ENCODE measurements at places on chromosomes 2 and 18.
A peak's percentile ranks its signal among the peaks of the same experiment; 100 is the strongest.

GRCh38 chr2:100237770-100238169 lies 84.5 kb downstream of the LONRF2 start:
- DNase-seq: no peak

GRCh38 chr18:7871560-7872456 lies 304.7 kb downstream of the PTPRM start:
- no peak for DNase-seq

GRCh38 chr2:3440477-3440876 lies 61.0 kb downstream of the TRAPPC12 start:
- no peak for DNase-seq

GRCh38 chr2:150427298-150427697 lies 60.2 kb downstream of the RND3 start:
- DNase-seq: no peak

GRCh38 chr2:240411261-240412160 lies 24.0 kb upstream of the GPC1 start:
- no peak for DNase-seq

- no peak for DNase-seq
These were observed 60.9 kb upstream of the SIX2 start for GRCh38 chr2:45070113-45070652.

- no peak for DNase-seq
These were observed 20.7 kb downstream of the ST8SIA5 start for GRCh38 chr18:46736135-46736534.

DNA sequence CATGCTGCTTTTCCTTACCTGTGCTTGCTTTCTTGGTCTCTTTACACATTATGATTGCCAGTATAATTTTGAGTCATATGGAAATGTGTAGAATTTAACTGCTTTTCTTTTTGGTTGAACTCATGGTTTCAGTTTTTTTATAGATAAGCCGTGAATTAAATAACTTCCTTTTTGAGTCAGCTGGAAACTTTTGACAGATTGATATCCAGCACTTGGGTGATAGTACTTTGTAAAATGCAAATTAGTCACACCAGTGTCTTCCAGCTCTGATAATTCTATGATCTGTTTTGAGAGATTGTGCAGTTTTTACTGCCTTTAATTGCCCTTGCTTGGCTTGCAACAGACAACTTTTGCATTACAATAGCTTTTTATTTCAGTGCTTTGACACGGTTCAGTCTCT lies 86.4 kb downstream of the NCOA1 start:
- DNase-seq: no peak

DNA sequence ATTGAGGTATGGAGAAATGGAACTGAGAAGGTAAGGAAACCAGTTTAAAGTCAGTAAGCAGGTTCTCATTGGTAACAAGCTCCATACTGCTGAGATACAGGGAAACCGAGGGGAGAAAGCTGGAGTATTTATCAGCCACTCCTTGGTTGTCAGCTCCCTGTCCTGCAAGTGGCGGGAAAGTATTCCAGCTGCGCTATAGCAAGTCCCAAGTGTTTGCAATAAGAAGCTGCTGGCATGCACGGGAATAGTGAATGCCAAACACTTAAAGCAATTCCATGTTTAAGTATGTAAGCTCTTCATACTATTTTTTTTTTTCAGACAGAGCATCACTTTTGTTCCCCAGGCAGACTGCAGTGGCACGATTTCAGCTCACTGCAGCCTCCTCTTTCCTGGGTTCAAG lies 1601.1 kb downstream of the SUCLG1 start:
- no peak for DNase-seq

DNA sequence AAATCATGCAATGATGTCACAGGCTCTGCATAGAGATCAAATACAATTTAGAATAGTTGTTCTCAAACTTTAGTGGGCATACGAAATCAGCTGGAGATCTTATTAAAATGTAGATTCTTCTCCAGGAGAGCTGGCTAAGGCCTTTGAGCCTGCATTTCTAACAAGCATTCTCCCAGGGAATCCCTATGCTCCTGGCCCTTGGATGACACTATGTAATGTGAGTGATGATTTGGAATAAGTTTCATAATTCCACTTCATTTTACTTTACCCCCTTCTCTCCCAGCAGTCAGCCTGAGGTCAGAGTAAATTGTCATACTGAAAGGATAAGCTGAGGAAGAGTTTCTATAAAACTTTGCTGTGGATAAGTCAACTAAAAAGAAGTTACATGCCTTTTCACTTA lies 189.1 kb downstream of the UBE2E3 start:
- DNase-seq: no peak

DNA sequence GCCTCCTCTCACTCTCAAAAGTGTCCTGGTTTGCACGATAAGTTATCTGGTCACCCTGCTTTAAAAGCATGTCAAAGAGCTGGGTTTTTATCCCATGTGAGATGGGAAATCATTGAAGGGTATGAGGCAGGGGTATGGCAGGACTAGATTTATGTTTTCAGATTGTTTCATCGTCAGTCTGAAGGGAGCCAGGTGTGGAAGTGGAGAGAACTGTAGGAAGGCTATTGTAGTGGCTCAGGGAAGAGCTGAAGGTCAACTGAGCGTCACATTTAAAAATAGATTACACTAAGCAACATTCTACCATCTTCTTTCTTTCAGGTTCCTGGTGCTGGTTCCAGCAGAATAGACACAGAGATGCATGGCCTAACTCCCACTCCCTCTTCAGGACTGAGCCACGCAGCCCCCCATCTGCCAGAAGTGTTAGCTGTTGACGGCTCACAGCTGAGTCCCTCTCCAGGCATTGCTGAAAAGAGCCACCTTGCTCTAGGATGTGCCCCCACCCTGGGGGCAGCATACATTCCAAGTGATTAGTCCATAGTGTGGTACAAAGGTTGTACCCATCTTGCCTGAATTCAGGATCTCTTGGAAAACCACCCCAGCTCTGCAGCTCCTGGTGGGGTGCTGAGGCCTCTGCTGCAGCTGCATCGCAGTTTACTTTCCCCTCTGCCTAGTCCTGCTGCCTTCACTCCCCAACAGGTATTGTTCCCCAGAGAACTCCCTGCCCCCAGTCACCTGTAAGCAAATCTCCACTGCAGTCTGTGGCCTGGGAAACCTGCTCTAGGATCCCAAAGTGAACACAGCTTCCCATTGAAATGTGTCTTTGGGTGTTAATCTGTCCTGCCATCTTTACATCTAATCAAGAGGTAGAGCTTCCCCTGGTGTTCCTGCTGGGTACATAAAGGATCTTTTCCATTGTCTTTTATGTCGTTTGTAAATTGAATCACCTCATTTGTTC lies 79.5 kb upstream of the KLF7 start:
- no peak for DNase-seq

DNA sequence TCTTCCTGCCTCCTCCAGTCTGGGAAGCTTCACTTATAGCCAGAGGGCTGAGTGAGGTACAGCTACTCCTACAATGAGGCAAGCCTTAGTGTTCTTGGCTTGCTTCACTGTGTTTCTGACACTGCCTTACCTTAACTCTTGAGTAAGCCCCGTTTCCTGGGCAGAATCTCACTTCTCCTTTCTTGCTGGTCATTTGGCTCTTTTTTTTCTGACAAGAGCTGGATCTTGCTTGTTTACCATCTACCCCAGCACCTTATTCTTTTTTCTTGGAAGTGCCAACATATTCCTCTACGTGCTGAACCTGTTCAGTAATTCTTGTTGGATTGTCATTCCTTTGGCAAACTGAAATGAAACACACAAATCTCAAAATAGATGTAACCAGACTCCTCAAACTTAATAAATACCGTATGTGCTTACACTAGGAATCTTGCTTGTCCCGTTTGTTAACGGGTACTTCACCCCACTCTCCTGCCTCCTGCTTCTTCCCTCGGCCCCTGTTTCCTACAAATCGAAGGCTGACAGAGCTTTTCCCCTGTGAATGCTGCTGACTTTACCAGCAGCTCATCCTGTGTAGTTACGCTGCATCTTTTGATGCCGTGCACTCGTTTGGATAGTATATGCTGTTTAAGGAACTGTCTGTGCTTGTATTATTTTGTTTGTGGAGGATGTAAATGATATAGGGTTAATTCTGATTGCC lies 132.2 kb downstream of the FMNL2 start:
- DNase-seq: no peak

GRCh38 chr2:203871371-203871983 lies 3.9 kb downstream of the CTLA4 start:
- DNase-seq: no peak

DNA sequence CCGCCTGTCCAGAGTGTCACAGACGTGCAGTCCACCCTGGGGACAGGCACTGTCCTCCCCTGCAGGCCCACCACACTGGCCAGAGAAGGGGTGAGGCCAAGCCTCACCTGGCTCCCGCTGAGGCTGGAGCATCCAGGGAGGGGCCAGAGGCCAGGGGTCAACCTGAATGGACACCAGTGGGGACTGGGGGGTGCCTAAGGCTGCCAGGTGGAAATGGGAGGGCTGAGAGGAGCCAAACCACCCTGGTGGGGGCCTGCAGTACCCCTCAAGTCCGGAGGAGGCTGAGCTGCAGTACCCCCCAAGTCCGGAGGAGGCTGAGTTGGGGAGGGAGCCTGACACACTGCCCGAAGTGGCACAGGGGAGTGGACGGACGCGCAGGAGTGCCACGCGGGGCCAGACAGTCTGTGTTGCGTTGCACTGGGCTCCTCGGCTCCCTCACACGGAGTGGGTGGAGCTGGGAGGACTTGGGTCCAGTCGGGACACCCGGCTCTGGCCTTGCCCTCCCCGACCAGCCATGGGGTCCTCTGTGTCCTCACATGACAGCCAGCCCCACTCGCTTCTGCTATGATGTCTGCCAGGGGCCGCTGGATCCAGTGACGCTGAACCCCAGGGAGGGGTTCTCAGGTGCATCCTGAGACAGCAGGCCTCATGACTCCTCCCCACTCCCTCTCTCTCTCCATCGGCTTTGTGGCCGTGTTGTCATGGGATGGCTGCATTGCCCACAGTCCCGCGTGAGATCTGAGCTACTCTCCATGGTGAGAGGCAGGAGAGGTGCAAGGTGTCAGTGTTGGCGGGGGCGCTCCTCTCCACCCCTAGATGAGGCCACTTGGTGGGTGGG lies 22.3 kb upstream of the GPC1 start:
- no peak for DNase-seq

DNA sequence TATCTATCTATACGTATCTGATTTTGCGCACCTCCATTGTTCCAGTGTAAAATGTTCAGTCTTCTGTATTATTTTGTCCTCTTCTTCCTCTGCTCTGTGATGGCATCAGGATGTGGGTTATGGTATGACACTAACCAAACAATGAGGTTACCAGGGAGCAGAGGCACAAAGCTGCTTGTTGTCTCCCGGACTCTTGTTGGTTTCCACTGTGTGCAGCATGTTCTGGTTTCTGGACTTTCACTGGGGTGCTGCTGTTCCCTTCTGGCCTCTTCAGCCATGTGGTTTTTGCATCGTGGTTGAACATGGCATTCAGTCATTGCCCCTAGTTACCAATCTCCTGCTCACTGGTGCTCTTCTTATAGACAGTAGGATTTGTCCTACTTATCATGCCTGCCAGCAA lies 665.9 kb downstream of the CBLN2 start:
- no peak for DNase-seq

DNA sequence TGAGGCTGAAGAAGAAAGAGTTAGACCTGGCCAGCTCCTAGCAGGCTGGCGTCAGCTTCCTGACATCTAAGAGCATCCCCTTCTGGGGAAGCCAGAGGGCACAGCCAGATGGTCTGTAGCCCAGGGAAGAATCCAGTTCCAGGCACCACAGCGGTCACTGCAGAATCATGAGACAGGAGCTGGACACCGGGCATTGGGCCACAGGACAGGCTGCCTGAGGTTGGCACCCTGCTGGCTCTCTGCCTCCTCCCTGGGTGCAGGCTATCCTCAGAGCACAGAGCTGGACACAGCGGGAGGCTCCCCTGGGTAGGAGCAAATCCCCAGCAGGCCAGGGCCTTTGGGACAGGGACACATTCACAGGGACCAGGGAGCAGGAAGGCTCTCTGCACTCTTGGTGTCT lies 19.8 kb upstream of the ATOH8 start:
- DNase-seq: no peak

- no peak for DNase-seq
These were observed 62.4 kb downstream of the TXNL1 start for GRCh38 chr18:56575819-56576663.

- no peak for DNase-seq
These were observed 227.9 kb downstream of the CDH2 start for GRCh38 chr18:27948986-27949385.

GRCh38 chr2:1674766-1675397 lies 69.4 kb downstream of the PXDN start:
- no peak for DNase-seq

DNA sequence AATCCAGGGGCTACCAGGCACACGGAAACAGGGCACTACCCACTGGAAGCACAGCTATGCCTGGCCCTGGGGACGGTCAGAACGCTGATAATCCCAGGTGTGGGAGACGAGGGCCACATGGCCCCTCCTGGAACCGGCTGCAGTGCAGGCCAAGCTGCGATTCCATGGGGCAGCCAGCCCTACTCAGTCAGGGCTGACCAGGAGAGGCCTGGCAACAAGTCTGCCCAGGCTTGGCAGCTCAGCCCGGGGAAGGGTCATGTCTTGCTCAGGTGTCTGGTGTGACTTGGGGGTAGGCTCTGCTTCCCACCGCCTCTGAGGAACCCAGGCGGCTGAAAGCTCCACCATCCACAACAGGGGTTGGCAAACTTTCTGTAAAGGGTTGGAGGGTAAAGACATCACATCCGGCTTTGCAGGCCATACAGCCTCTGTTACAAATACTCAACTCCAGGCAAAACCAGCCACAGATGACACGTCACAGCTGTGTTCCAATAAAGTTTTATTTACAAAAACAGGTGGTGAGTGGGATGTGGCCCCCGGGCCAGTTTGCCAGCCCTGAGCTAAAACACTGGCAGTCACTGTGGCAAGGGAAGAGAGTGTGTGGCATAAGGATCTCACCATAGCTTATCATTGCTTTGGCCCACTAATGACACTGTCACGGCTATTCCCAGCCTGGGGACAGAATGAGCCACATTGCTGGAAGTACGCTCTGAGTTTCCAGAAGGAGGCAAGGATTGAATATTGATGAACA lies 85.2 kb downstream of the NDUFA10 start:
- DNase-seq: no peak

- DNase-seq: peak; percentile 90
These were observed 92.4 kb upstream of the RMDN2 start for GRCh38 chr2:37832590-37833197.

GRCh38 chr2:134718023-134718816 lies 580 bp downstream of the TMEM163 start:
- DNase-seq: peak; percentile 25

DNA sequence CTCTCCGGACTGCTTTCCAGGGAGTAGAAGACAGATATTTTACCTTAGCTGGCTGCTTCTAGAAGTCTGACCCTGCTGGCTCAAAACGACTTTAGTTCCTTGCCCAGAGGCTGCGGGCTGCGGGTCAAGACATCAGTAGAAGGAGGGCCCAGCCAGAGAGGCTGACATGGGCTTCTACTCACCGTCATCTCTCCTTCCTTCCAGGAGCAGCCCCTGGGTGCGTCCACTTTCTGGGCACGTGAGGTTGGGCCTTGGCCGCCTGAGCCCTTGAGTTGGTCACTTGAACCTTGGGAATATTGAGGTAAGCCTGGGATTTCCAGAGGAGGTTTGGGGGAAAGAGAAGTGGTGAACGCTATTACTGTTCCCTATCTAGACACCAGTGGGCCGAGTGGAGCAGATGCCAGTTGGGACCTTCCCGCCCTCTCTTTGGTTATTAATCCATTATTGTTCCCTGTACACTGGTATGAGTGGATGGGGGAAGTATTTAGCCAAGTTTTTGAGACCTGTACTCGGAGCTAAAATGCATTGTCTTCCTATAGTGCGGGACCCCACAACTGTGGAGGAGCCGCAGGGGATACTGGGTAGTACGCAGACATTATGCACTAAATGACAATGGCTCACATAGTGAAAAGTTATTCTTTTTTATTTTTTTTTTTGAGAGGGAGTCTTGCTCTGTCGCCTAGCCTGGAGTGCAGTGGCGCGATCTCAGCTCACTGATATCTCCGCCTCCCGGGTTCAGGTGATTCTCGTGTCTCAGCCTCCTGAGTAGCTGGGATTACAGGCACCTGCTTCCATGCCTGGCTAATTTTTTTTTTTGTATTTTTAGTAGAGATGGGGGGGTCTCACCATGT lies 26.3 kb upstream of the CASP8 start:
- peak; percentile 41 for DNase-seq

Data from activated CD4-positive, alpha-beta T cell treated with anti-CD3 and anti-CD28 coated beads, Interleukin-2, amount 50 U/mL, for 48 hours (primary cell).